Stromal cell of bone marrow (primary cell): ENCODE measurements at places on chromosomes 12 and 14.

DNA sequence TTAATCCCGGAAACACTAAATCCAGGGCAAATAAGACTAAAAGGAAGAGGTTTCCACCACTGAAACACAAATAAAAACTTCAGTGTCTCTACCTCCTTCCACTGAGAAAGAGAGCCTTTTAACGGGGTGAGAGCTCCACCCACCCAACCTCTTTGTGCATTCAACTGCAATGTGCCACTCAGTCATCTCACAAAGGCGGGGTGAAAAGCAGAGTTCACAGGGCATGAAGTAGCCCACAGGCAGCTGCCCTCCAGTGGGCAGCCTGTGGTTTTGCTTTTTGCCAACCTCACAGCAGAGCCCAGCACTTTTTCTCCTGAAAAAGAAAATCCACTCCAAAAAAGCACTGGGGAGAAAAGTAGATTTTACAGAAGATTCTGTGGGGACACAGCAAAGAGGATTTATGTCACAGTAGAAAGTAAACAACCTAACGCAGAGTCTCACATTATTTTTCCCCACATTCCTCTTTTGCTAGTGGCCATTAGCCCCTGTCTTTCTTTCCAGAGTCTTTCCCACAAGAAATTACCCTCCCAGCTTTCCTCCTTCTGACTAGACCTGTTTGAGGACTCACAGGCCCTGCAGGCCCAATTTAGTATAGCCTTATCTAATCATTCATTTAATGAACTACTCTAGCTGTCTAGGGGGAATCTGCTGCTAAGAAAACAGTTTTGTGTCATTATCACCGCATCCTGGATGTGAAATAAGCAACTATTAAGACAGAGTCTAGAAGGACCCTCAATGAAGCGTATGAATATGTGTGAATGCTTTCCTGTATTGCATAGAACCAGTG, 753.8 kb upstream of the FOXG1 start:
- no peak for DNase-seq

DNA sequence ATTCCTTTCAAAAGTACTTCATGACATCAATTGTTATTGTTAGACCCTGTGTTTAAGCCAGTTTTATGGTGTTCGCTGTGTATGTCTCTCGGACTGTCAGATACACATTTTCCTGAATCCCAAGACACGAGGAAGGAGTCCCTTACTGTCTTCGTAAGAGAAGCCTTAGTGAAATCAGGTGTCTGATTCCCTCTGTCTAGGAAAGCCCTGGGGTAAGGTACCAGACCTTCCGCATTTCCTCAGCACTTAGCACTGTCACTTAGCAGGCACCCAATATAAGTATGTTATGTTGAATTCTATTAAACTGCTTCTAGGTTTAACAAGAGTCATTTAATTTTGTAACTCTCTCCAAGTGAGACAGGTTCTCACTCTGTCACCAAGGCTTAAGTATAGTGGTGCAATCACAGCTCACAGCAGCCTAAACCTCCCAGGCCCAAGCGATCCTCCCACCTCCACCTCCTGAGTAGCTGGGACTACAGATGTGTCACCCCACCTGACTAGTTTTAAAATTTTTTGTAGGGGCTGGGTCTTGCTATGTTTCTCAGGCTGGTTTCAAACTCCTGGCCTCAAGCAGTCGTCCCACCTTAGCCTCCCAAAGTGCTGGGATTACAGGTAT, 111.0 kb downstream of the BBS10 start:
- DNase-seq, result no peak

GRCh38 chr12:92485351-92486348, 217.1 kb upstream of the PLEKHG7 start:
- no peak for DNase-seq

DNA sequence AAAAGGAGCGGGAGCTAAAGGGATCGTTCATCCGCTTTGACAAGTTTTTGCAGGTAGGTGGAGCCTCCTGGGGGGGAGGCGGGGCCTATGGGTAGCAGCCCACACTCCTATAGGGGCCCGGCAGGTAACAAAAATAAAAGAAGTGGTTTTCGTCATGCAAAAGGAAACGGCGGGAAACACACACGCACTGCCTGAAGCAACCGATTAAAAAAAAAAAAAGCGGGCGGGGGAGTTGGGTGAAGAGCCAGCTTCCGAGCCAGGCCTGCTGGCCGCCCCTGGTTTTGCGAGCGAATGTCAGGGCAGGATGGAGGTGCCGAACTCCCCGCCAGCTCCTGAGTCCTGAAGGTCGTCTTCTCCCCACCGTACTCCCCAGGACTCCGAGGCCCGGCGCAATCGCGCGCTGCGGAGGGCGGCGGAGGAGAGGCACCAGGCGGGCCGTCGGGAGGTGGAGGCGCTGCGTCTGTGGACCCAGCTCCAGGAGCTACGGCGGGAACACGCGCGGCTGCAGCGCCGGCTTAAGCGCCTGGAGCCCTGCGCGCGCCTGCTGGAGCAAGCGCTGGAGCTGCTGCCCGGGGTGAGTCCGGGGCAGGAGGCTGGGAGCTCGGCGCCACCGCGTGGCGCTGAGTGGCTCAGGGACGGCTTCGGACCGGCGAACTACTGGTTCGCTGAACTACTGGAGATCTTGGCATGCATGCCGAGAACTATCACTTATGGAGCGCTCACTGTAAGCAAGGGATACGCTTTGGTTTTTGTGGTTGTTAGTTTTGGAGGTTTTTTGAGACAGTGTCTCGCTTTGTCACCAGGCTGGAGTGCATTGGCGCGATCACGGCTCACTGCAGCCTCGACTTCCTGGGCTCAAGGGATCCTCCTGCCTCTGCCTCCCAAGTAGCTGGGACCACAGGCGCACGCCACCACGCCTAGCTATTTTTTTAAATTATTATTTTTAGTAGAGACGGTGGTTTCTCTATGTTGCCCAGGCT, 3.6 kb downstream of the CFAP73 start:
- DNase-seq, result peak; percentile 55

DNA sequence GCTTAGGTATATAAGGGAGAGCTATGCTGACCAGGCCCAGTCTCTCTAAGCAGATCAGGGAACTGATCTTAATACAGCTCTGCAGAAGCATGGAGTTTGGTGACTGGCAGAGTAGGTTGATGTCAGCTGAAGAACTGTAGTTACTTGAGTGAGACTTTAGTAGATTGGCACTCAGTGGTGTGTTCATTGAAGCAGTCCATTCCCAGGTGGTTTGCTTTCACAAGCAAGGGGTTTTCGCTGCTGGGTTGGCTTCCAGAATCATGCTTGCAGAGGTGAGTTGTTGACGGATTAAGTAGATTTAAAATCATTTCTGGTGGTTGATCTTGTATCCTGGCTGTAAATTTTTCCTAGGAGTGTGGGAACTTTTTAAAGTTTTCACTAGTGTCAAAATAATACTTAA, 6.5 kb upstream of the DHRS7 start:
- no peak for DNase-seq

- DNase-seq, result no peak
Observed at GRCh38 chr12:58927120-58927519, 6.8 kb upstream of the LRIG3 start.

DNA sequence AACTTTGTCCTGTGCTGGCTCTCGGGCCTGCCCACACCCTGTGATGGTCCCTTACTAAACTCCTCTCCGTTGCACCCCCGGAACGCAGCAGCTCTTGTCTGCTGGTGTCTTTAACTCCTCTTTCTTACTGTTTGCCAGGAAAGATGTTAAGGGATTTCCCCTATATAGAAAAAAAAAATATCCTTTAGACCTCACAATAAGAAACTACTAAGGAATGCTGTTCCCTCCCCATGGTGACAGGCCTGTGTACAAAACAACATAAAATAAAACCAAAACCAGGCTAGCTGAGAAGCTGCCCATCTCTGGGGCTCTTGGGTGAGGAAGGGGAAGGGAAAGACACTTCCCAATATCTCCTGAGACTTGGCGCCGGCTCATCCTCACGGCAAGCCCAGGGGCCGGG, 95.4 kb downstream of the CHGA start:
- no peak for DNase-seq

GRCh38 chr14:27392153-27392552, 794.3 kb upstream of the NOVA1 start:
- DNase-seq, result no peak

DNA sequence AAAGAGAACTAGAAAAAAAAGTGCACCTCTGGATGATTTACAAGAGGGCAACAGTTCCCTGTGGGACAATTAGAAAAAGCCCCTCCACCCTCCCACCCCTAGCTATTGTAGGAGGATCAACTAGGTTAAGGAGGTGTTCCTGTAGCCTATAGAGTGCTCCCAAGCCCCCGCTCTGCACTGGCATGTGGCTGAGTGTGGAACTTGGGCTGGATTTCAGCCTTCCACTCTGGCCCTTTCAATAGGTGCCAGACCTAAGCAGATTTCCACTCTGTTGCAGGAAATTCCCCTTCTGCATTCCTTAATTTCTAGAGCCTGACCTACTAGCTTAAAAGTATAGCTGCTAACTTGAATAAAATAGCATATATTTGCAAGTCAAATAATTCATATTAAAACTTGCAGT, 2.8 kb downstream of the NFATC4 start:
- DNase-seq, result no peak

DNA sequence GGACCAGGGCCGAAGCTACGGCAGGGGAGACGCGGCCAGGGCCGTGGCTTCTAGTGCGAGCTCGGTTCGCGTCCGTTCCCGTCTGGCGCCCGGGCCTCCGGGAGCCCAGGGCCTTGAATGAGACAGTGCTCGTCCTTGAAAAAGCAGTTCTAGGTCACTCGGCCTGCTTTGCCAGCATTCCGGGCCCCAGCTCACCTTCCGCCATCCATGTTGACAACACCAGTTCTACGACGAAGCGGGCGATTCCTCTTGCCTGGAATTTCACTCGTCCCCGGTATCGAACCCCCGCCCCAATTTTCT, 4.5 kb downstream of the OR10AD1 start:
- no peak for DNase-seq

DNA sequence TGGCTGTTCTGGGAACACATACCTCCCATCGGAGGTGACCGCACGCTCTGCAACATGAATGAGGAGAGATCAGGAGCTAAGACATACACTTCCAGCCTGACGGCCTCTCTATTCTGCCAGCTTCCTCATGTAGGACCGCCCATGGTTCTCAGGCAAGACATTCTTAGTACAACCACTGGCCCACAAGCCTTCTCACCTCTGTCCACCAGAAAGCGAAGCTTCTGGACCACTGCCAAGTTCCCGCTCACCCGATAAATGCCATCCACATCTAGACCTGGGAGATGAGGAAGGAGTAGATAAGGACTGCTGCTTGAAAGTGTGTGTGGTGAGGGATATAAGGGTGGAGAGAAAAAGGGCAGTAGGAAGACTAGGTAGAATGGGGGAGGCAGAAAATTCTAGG, 5.2 kb downstream of the ARHGAP9 start:
- DNase-seq, result no peak

GRCh38 chr12:77796775-77797174, 33.9 kb upstream of the NAV3 start:
- peak; percentile 25 for DNase-seq

DNA sequence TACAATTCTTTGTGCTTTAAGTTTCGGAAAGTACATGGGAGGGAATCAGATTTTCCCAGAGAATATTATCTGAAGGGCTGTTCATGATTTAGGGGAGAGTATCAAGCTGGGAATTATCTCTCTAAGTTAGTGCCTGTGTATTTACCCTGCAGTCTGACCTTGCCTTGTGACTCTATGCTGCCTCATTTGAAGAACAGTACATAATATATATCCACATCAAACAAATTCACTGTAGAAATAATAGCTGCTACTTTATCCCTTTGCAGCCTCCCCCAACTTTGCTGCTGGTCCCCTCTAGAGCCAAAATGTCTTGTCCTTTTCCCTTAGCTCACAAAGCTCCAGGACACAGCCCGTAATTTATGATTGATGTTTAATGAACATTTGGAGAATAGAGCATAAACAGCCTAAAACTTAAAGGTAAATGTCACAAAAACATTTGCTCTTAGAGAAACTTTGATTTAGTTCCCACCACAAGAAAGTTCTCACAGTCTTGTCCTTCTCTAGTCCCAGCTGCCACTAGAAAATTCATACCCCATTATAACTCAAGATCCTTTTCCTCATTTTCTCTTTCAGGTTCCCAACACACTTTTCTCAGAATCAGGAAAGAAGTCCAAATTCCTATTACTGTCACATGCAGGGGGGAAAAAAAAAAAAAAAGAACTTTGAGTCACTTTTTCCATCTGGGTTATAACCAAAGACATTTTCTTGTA, 1009.6 kb downstream of the FLRT2 start:
- no peak for DNase-seq

- DNase-seq, result no peak
Observed at GRCh38 chr14:58912287-58912686, 274.5 kb downstream of the DACT1 start.

- DNase-seq, result peak; percentile 57
Observed at GRCh38 chr14:83463500-83464098, 1929.9 kb upstream of the SEL1L start.

- DNase-seq, result no peak
Observed at GRCh38 chr12:45039757-45040156, 11.1 kb downstream of the DBX2 start.

- DNase-seq, result no peak
Observed at GRCh38 chr12:57000393-57000792, 6.0 kb downstream of the ZBTB39 start.

DNA sequence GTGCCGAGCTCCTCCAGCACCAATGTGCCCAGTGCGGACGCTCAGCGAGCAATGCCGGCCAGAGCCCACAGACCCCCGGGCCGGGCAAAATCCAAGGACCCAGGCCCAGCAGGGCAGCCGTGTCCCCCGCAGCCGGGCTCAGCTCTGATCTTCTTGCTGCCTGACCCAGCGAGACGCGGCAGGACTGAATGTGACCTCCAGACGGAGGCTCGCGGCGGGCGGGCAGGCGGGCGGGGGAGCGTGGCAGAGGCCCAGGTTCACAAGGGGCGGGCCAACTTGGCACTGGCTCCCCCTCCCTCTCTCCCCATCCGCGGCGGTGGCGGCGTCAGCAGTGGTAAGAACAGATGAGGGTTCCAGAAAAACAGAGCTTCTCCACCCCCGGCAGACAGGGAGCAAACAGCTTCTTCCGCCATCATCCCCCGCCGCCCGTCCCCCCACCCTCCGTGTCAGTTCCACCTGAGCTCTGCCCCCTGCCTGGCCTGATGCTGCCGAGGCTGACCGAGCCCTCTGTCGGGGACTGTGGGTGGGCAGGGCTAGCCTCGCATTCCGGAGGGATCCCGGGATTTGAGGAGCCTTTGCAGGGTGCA, 94.3 kb downstream of the RFLNA start:
- DNase-seq, result peak; percentile 64
